Posterior vena cava (tissue), 2 donors: ENCODE measurements at places on chromosomes 13 and 19. TPM values are rescaled to one million over a fixed set of nuclear protein-coding genes. Genes with fewer than 3 reads are reported as not detected.

Gene FREM2
- under 0.01 TPM for total RNA-seq

Gene LTBP4
- total RNA-seq = 200 TPM

Gene FCAR
- total RNA-seq = 5.8 TPM

Gene GSX1
- not detected for total RNA-seq

Gene FDX2
- 11.4 TPM for total RNA-seq
